Stimulated activated CD8-positive, alpha-beta memory T cell treated with anti-CD3 and anti-CD28 coated beads, Interleukin-4, amount 100 ng/mL, for 1 hour (primary cell): ENCODE measurements at places on chromosomes 12 and 14.

DNA sequence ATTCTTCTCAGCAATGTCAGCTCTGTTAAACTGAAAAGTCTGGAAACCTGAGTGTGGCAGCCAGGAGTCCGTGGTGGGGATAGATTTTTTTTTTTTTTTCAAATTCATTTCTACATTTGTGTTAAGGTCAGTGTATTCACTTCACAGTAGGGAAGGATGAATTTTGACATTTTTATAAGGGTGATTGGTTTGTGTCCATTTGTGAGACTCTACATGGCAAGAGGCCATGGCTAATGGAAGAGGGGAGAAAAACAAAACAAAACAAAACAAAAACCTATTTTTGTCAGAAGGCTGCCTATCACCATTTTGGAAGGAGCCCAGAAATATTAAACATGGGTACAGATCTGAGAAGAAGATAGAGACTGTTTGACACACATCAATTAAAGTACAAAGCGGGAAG lies 176.1 kb downstream of the RMST start:
- DNase-seq: no peak

- DNase-seq: no peak
These were observed 63.6 kb downstream of the SLC4A8 start for GRCh38 chr12:51488281-51488680.

- DNase-seq: no peak
These were observed 55.5 kb downstream of the CHGA start for GRCh38 chr14:92978229-92979021.

DNA sequence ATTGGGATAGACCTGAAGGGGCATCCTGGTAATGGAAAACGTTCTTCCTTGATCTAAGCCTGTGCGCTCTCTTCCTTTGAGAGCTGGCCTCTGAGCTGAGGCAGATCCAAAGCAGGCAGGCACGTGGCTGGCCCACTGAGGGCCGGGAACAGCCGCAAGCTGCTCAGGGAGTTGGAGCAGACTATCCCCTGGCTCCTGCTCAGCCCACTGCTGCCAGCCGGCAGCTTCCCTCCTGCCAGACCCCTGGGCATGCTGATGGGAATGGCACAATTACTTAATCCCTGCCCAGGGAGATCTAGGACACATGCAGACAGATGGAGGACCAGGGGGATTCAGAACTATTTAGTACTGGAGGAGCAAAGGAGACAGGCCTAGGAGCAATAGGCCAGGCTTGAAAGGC lies 14.4 kb downstream of the NEUROD4 start:
- no peak for DNase-seq

GRCh38 chr12:110037315-110037714 lies 11.0 kb downstream of the C12orf76 start:
- no peak for DNase-seq
